ENCODE measurements at places on chromosomes 7 and 10.

DNA sequence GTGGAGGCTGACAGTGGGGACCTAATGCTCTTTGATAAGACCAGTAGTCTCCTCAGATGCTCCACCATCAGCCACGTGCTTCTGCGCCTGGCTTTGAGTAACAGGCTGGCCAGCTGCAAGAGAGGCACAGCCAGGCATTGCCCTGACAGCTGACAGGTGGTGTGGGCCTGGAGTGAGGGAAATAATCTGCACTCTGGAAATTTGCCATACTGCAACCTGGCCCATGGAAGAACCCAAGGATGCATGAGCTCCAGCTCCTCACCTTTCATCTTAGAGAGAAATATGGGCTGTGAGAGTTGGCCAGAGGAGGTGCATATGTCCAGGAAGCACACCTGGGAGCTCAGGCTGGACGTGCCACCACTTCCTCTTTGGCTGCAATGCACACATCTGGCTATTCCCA is 118.9 kb downstream of the PLXDC2 start:
- no peak for DNase-seq

DNA sequence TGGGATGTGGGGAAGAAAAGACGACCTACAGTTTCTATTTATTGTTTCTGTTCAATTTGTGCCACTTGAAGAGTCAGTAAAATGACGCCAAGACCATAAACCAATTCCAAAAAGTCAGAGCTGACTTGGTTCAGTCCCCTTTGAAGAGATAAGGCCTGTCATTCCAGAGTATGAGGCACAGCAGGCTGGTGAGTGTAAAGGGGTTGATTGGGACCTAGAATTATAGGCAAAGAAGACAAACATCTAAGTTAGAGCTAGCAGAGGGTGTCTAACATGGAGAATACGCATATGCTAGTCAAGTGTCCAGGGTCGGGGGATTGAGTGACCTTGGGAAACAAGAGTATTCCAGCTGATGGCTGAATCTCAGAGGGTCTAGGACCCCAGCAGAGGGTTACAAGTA is 23.6 kb downstream of the NRP1 start:
- no peak for DNase-seq

GRCh38 chr10:102406815-102407214 is 11.3 kb downstream of the NFKB2 start:
- DNase-seq = peak; percentile 72

- DNase-seq = no peak
Measured at GRCh38 chr10:104941662-104942061, 300.6 kb downstream of the SORCS3 start.

- no peak for DNase-seq
Measured at GRCh38 chr10:27407271-27407670, 96.8 kb upstream of the RAB18 start.

DNA sequence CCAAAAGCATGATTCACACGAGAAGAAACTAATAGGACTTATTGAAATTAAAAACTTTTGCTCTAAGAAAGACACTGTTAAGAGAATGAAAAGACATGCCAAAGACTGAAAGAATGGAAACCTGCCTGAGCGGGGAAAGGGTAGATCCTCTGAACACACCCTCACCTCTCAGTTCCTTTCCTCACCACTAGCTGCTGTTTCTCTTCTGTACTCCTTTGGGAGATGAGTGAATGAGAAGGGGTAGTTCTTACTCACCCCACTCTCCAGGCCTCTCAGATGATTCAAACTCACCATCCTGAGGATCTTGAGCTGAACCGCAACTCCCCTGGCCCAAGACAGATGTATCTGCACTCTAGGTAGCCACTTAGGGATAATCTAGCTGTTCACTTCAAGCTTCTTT is 41.9 kb downstream of the IQUB start:
- no peak for DNase-seq

DNA sequence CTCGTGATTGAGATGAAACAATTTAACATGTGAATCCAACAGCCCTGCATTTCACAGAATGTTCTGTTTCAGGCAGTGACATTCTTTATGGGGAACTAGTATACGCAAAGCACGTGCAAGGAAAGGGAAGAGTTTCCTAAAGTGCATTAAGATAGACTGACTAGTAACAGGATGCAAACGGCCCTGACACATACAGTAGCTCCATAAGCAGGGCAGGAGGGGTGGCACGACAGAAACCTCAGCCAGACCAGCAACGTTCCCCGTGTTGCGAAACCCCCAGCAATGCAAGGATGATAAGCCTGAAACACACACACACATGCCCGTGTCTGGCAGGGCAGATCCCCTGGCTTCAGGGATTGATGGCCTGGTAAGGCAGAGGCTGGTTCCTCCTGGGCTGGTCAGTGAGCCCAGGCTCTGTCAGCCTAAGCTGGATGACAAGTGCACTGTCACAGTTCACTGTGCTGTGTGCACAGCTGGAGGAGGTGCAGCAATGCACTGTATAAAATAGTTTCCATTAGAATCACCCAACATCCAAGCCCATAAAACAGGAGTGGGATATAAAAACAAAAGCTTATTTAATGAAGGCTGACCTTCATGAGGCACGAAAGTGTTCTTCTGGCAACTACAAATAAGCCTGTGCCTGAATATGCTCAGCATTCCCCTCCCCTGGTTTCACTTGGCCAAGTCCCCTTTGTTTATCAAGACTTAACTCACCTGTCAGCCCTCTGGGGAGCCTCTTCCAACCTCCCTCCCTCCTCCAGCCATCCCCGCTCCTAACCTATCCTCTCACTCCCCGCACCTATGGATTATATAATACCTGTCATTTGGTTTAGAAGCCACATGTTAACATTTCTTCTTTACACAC is 88.8 kb downstream of the GSAP start:
- peak; percentile 82 for DNase-seq
